Type B pancreatic cell (in vitro differentiated cells): ENCODE measurements at places on chromosomes 7 and 10. TPM values are rescaled to one million over a fixed set of nuclear protein-coding genes. Genes with fewer than 3 reads are reported as not detected.

The KIN gene
- total RNA-seq: 14.5 and 16.7 TPM in 2 replicates

The CTNNA3 gene
- total RNA-seq: 2.6 and 2.9 TPM in 2 replicates

The SYT15 gene
- total RNA-seq: 1.2 and 1.3 TPM in 2 replicates

The COMMD3 gene
- 42.5 and 51.3 TPM in 2 replicates for total RNA-seq

The OPALIN gene
- total RNA-seq: not detected in 2 replicates

The PRSS58 gene
- total RNA-seq: not detected in 2 replicates

The CPXM2 gene
- 15.0 and 51.1 TPM in 2 replicates for total RNA-seq

The PALD1 gene
- total RNA-seq: 0.43 and 9.6 TPM in 2 replicates
